ENCODE measurements at places on chromosomes 1 and 21. TPM values are rescaled to one million over a fixed set of nuclear protein-coding genes. Genes with fewer than 3 reads are reported as not detected.

GRCh38 chr1:10494418-10494753 is 19.6 kb downstream of the PEX14 start:
- DNase-seq, result no peak

DNA sequence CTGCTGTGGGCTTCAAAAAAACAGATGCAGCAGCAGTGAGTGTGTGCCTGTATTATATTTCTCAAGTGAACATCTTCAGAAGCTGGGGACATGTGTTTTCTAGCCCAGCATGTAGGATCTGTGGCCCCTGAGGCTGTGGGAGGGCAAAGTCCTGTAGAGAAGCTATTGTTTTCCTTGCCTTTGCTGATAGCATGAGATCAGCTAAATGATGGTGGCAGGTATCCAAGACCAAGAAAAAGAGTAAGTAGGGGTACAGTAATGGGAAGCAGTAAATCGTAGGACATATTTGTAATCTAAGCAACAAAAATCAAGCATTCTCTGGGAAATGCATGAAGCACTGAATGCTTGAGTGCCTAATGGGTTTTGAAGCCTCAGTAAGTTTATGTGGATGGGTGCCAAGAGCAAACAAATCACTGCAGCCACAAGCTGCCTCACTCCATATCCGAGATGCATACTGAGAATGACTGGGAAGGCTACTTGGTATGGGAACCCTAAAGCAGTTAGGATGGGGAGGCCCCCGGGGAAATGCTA is 98.3 kb downstream of the CD58 start:
- DNase-seq, result no peak

- no peak for DNase-seq
Measured at GRCh38 chr1:112981426-112981825, 25.4 kb upstream of the SLC16A1 start.

DNA sequence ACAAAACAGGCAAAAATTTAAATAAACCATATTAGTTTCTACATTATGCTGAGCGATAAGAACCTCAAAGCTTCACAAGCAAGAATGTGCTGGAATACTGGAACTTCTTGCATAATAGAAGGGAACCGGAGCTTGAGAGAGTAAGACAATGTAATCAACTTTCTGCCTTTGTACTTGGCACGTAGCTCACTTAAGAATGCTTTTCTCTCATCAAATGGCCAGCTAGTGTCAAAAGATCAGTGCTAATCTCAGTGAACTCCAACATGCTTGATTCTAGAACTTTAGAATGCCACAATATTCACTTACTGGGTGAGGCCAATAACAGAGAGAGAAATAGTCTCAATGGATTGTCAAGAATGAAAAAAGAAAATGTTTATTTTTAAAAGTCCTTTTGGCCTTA is 486.1 kb upstream of the LRRC7 start:
- no peak for DNase-seq

DNA sequence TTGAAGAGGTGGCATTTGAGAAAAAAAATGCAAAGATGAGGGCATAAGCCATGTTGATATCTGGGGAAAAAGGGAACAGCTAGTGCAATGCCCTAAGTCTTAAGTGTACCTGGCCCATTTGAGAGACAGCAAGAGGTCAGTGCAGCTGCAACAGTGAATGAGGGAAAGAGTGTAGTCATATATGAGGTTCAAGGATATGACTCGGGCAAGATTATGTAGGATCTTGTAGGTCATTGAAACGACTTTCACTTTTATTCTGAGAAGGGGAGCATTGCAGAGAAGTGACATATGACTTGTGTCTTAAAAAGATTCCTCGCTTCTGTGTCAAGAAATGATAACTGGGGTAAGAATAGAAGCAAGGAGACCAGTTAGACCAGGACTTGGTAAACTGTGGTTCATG is 31.0 kb downstream of the NTMT2 start:
- DNase-seq, result no peak

- DNase-seq, result peak; percentile 56
Measured at GRCh38 chr21:43275421-43276211, 106.8 kb downstream of the CRYAA start.

GRCh38 chr1:205589618-205590456 is 42.0 kb downstream of the ELK4 start:
- DNase-seq, result peak; percentile 22

DNA sequence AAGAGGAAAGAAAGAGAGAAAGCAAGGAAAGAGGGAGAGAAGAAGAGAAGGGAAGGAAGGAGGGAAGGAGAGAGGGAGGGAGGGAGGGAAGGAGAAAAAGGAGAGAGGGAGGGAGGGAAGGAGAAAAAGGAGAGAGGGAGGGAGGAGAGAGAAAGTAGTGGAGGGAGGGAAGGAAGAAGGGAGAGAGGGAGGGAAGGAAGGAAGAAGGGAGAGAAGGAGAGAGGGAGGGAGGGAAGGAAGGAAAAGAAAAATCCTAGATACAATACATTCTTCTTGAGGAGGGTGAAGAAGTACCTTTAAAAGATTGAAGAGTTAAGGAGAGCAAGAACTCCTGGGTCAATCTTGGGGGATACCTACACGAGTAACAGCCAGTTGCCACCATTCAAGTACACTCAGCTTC is 29.2 kb downstream of the MCOLN2 start:
- DNase-seq, result no peak

GRCh38 chr1:145993618-145994390 is 2.6 kb downstream of the TXNIP start:
- no peak for DNase-seq

DNA sequence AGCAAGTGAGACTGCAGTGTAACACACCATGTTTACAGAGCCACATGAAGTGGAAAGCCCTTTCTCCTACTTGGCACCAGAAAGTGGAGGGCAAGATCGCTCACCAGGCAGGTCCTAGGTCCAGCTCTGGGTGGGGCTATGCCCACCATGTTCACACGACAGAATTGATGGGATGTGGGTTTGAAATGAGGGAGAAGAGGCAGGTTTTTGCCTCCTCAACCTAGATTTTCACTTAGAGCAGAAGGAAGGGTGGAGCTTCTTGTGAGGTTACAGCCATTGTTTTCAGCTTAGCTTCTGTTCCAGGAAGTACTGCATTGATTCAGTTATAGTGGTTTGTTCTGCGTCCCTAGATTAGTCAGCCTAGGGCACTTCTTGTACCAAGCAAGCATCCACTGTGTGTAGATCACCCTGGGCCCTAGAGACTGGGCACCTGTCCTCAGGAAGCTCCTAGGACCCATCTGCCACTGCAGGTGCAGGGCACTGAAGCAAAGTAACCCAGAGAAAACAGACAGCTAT is 2.3 kb downstream of the CD53 start:
- DNase-seq, result no peak

GRCh38 chr1:43573066-43573800 is 42.5 kb downstream of the PTPRF start:
- no peak for DNase-seq

DNA sequence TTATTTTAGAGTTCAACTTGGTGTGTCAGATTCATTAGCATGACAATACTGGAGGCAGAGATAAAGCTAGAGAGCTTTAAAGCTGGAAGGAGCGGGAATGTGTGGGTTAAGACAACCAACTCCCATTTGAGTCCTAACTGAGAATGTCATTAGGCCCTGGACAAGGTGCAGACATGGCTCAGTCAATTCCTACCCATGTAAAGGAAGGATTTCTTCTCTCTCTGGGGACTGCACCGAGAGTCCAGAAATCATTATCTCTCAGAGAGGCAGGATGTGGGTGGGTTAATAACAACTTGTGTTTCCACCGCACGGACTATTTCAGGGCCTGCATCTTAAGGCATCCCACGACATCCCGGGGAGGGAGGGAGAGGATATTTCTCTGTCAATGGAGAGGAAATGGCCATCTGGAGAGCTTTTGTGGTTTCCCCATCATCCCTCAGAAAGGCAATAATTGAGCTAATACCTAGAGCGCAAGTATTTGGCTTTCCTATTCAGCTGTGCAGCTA is 46.7 kb upstream of the SARS1 start:
- DNase-seq, result no peak

ELAVL4 gene
- 0.11 TPM for total RNA-seq

- no peak for DNase-seq
Measured at GRCh38 chr1:236348071-236348470, 46.0 kb upstream of the EDARADD start.

DNA sequence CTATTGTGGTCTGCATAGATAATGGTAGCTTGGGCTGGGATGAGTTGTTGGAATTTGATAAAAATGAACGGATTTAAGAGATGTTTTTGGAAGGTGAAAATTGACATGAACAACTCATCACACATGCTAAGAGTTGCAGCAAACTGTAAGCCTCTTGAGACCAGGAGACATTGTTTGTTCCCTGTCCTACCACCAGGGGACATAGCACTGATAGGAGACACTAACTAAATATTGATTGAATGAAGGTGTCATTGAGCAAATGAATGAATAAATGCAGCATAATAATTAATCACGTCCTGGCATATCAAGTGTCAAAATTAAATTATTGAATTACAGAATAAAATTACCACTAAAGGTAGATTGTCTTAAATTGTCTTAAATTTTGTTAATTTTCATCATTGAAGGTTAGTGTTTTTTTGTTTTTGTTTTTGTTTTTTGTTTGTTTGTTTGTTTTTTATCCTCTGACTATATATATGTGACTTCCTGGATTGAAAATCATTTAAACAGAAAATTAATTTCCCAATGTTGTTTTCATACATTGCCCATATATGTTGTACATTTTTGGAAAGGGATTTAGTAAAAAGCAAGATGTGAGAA is 285.3 kb upstream of the C1orf105 start:
- no peak for DNase-seq

SLC25A34 gene
- total RNA-seq, result 2.9 TPM

DNA sequence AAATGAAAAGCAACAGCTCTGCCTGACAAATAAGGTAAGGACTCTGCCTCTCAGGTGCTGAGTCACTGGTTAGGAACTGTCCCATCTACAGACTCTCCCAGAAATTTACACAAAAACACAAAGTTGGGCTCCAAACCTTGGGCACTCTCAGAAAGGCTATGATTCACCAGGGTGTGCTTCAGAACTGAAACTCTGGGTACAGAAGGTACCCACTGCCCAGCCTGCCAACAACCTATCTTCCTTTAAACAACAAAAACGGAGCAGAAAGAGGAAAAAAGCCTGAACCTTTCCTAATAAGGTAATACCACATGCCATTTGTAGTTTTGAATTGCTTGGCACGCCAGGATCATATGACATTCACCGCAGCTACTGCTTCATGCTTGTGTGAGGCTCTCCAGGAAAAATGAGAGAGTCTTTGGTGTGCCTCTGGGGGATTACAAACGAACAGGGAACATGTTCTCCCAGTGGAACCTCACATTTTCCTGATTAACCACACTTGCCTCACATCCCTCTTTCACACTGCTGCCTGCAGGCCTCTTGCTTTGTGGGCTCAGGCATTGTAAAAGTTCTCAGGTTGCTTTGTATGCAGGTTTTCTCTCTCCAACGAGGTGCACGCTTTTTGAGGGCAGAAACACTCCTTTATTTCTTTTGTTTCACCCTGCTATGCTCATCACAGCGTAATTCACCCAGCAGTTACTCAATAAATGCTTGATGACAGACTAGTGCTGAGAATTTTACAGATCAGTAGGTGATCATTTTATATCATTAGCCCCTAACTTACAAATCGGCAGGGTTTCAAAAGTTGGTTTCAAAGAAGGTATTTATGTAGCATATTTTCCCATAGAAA is 65.1 kb downstream of the GADD45A start:
- no peak for DNase-seq
